Activated T-helper 1 cell treated with anti-CD3 and anti-CD28 coated beads, Interleukin-12 subunit alpha, Interleukin-12 subunit beta, Interleukin-2, Interleukin-4 antibody, amounts not matched to agents 30 ng/mL and 10 ng/mL and 1 ng/mL, durations not matched to agents 14 hours and 24 hours and 36 hours (primary cell): ENCODE measurements at places on chromosomes 6 and 20. TPM values are rescaled to one million over a fixed set of nuclear protein-coding genes. Genes with fewer than 3 reads are reported as not detected.

- H3K4me1 ChIP-seq: peaks cover 7% of the 10 kb centered on the region
- H3K27ac ChIP-seq: peak overlapping the region; percentile 18
- no peak overlapping the region for H3K4me3 ChIP-seq
- H3K27me3 ChIP-seq: peaks cover 8% of the 10 kb centered on the region
Observed at GRCh38 chr6:136365776-136366354, 76.2 kb upstream of the BCLAF1 start.

DNA sequence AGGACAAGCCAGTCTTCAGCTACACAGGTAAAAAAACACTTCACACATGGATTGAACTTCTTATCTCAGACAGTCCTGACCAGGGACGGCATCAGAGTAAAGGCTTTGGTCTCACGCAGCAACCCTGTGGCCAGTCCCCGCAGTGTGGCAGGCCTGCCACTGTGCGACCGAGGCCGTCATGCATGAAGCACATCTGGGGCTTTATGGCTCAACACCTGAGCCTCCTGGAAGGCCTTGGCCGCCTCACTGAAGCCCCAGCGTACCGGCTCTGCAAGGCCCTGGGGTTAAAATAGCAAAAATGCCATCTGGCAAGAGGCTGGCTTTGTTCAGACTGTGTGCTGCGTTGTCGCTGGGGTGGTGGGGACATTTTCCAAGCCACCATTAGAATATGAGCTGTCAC, 32.8 kb downstream of the TBC1D7 start:
- no peaks in the 10 kb centered on the region for H3K4me1 ChIP-seq
- no peak overlapping the region for H3K4me3 ChIP-seq
- no peak for DNase-seq
- no peaks in the 10 kb centered on the region for H3K27me3 ChIP-seq
- no peak overlapping the region for H3K27ac ChIP-seq
- peaks cover 30% of the 10 kb centered on the region for H3K36me3 ChIP-seq

The CARMIL1 gene
- 1.7 and 1.9 TPM in 2 replicates for total RNA-seq

The BTN1A1 gene
- total RNA-seq: not detected in 2 replicates

GRCh38 chr6:169689287-169689686, 12.5 kb downstream of the WDR27 start:
- no peak overlapping the region for H3K4me3 ChIP-seq
- no peak overlapping the region for H3K27ac ChIP-seq
- no peaks in the 10 kb centered on the region for H3K4me1 ChIP-seq
- no peaks in the 10 kb centered on the region for H3K27me3 ChIP-seq
- no peak for DNase-seq
- H3K36me3 ChIP-seq: peaks cover 19% of the 10 kb centered on the region

- H3K27me3 ChIP-seq: no peaks in the 10 kb centered on the region
- H3K27ac ChIP-seq: peak overlapping the region; percentile 95
- H3K4me1 ChIP-seq: peaks cover 46% of the 10 kb centered on the region
- H3K4me3 ChIP-seq: peak overlapping the region; percentile 89
- peaks cover 14% of the 10 kb centered on the region for H3K36me3 ChIP-seq
Observed at GRCh38 chr6:125789576-125790357, 993 bp upstream of the NCOA7 start.

The C6orf15 gene
- not detected in 2 replicates for total RNA-seq

GRCh38 chr20:6882561-6883291, 115.2 kb downstream of the BMP2 start:
- H3K27me3 ChIP-seq: no peaks in the 10 kb centered on the region
- no peak overlapping the region for H3K27ac ChIP-seq
- H3K4me1 ChIP-seq: no peaks in the 10 kb centered on the region
- no peaks in the 10 kb centered on the region for H3K36me3 ChIP-seq
- DNase-seq: no peak

DNA sequence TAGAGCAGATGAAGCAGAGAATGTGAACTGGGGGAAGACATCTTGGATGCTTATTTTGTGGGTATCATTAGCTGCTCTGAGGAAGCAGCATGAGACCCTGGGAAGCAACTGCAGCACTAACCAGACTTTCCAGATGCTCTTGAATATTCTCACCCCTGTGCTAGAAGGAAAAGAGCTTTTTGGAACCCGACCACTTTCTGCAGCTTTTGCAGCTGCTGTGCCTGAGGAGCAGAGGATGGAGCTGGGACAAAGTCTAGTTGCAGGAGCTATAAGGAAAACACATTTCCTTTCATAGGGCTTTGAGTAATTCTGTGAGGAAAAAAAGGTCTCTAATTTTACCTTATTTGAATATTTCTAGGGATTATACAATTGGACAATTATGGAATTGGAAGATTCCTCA, 369.7 kb downstream of the CD109 start:
- H3K36me3 ChIP-seq: no peaks in the 10 kb centered on the region
- H3K4me3 ChIP-seq: no peak overlapping the region
- no peak for DNase-seq
- no peak overlapping the region for H3K27ac ChIP-seq
- no peaks in the 10 kb centered on the region for H3K4me1 ChIP-seq
- no peaks in the 10 kb centered on the region for H3K27me3 ChIP-seq

- H3K4me3 ChIP-seq: no peak overlapping the region
- H3K36me3 ChIP-seq: peaks cover 31% of the 10 kb centered on the region
- H3K4me1 ChIP-seq: peaks cover 12% of the 10 kb centered on the region
- no peak overlapping the region for H3K27ac ChIP-seq
Observed at GRCh38 chr6:42436825-42437224, 14.9 kb downstream of the TRERF1 start.

- no peaks in the 10 kb centered on the region for H3K27me3 ChIP-seq
- DNase-seq: no peak
- H3K4me3 ChIP-seq: no peak overlapping the region
- H3K36me3 ChIP-seq: no peaks in the 10 kb centered on the region
Observed at GRCh38 chr6:113763876-113764275, 93.3 kb upstream of the MARCKS start.
